ENCODE measurements at places on chromosomes 1 and 21. TPM values are rescaled to one million over a fixed set of nuclear protein-coding genes. Genes with fewer than 3 reads are reported as not detected.

DNA sequence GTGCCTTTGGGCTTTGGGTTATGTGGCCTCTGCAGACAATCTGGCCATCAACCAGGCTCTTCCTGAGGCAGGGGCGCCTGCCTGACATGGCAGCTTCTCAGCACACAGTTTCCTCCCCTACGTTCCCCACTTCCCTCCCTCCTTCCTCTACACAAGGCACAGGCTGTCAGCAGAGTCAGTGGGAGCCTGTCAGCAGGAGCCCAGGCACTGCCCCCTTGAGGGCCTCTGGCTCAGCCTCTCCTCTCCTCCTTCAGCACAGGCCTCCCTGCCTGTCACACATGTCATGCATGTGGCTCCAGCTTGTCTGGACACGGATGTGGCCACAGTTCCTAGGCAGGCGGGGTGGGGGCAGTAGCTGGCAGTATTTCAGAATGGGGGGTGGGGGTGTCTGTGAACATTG is 52.2 kb upstream of the ARTN start:
- no peak overlapping the region for H3K4me3 ChIP-seq
- H3K36me3 ChIP-seq: no peaks in the 10 kb centered on the region
- no peak for DNase-seq
- no peaks in the 10 kb centered on the region for H3K4me1 ChIP-seq
- H3K27ac ChIP-seq: no peak overlapping the region

- no peak for DNase-seq
- H3K36me3 ChIP-seq: no peaks in the 10 kb centered on the region
- H3K4me1 ChIP-seq: peaks cover 1% of the 10 kb centered on the region
- no peak overlapping the region for H3K27ac ChIP-seq
- no peak overlapping the region for H3K4me3 ChIP-seq
Measured at GRCh38 chr1:35126546-35126945, 47.4 kb downstream of the ZMYM1 start.

DNA sequence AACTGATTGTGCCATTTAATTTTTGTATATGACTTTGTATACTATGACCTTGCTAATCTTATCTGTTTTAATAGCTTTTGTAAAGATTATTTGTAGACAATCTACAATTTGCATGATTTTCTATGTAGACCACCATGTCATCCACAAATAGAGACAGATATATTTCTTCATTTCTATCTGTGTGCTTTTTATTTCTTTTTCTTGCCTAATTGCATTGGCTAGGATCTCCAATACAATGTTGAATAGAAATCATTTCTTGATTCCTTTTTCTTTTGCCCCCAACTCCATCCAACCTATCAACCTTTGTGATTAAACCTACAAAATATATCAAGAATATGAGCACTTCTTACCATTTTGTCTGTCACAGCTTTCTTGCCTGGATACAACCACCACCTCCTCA is 232.6 kb upstream of the POU3F1 start:
- H3K4me3 ChIP-seq: no peak overlapping the region
- no peak for DNase-seq
- H3K27ac ChIP-seq: no peak overlapping the region
- no peaks in the 10 kb centered on the region for H3K4me1 ChIP-seq
- peaks cover under 1% of the 10 kb centered on the region for H3K27me3 ChIP-seq

DNA sequence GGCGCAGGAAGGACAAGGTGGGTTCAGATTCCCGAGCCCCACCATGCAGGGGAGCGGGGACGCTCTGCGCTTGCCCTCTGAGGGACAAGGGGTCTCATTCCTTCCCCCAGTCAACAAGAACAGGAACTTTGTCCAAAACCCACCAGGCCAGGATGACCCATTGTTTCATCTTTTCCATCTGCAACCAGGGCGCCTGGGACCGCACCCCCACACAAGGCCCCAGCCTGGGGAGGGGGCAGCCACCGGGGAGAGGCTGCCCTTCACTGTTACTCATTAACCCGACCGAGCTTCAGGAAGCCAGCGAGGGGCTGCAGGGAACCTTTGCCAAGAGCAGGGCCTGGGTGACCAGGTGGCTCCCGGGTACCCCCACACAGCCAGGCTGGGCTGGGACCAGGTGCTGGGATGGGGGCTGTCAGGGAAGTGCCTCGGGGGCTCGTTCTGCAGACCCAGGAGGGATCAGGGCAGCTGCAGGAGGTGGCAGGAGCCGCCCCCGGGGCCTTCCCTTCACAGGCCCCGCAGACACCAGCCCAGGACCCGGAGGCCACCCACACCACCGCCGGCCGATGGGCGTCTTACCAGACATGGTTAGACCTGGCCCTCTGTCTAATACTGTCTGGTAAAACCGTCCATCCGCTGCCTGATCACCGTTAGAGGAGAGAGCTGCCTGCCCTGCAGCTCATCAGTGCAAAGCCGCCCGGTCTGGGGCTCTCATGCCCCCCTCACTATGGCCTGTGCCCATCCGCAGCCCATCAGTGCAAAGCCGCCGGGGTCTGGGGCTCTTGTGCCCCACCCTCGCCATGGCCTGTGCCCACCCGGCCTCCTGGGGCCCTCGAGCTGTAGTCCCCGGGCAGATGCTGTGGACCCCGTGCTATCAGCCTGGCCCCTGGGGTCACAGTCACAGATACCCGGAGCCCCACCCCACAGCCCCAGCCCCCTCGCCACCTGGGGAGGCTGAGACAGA is 4.9 kb upstream of the TTLL10 start:
- no peaks in the 10 kb centered on the region for H3K36me3 ChIP-seq
- H3K4me1 ChIP-seq: peaks cover 22% of the 10 kb centered on the region
- DNase-seq: no peak
- H3K4me3 ChIP-seq: no peak overlapping the region
- peaks cover 4% of the 10 kb centered on the region for H3K27me3 ChIP-seq

DNA sequence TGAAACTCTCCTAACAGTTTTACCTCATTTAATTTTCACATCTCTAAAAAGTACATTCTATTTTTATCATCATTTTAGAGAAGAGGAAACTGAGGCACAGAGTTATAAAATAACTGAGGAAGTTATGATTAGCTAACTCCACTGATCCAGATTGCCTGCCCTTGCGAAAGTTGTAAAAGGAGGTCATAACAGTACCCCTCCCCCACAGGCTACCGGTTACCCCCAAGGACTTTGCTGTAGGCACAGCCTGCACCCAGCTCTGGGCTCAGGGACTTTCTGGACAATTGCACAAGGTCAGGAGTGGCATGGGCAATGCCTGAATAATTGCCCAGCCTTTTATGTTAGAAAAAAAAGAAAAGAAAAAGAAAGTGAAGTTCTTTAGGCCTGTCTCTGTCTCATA is 22.7 kb downstream of the PIGM start:
- no peak for DNase-seq
- no peak overlapping the region for H3K4me3 ChIP-seq
- no peaks in the 10 kb centered on the region for H3K36me3 ChIP-seq
- no peak overlapping the region for H3K27ac ChIP-seq
- H3K4me1 ChIP-seq: no peaks in the 10 kb centered on the region

DNA sequence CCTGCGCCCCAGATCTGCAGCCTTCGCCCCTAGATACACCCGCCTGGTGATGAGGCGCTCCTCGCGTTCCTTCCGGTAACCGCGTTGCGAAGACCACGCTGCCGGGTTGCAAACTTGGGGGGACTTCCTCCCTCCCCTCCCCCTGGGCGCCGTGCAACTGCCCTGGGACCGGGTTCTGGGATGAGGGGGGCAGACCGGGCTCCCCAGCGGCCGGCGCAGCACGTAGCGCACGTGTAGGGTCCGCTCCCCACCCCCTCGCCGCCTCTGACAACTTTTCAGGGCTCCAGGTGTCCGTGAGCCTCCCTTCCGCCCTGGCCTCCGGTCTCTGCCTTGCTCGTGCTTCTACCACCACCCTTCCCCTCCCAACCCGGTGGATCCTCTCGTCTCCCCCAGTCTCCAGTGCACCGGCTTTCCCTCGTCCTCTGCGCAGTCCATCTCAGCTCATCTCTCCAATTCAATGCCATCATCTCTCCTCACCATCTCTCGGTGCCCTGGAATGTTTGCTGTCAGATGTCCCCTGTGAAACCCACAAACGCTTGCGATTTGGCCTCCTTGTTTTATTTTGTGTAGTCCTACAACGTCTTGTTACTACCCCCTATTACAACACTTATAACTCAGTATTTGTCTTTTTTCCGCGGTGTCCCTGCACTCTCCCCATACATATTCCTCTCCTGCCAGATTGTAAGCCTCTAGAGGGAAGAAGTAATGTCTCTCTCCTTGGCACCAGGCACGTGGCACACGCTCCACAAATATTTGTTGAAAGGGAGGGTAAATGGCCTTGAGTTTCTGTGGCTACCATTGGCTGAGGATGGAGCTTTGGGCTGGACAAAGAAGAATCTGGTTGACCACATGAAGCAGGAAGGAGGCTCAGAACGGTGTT is 782 bp downstream of the PCAT6 start:
- DNase-seq: peak; percentile 53
- peak overlapping the region; percentile 74 for H3K27ac ChIP-seq
- peak overlapping the region; percentile 98 for H3K4me3 ChIP-seq
- H3K36me3 ChIP-seq: peaks cover 3% of the 10 kb centered on the region
- H3K27me3 ChIP-seq: peaks cover 31% of the 10 kb centered on the region

GRCh38 chr1:154352581-154353459 is 27.5 kb downstream of the ATP8B2 start:
- peak overlapping the region; percentile 62 for H3K27ac ChIP-seq
- peaks cover 38% of the 10 kb centered on the region for H3K4me1 ChIP-seq
- peak overlapping the region; percentile 53 for H3K4me3 ChIP-seq
- H3K36me3 ChIP-seq: peaks cover 30% of the 10 kb centered on the region
- H3K27me3 ChIP-seq: peaks cover 2% of the 10 kb centered on the region

DNA sequence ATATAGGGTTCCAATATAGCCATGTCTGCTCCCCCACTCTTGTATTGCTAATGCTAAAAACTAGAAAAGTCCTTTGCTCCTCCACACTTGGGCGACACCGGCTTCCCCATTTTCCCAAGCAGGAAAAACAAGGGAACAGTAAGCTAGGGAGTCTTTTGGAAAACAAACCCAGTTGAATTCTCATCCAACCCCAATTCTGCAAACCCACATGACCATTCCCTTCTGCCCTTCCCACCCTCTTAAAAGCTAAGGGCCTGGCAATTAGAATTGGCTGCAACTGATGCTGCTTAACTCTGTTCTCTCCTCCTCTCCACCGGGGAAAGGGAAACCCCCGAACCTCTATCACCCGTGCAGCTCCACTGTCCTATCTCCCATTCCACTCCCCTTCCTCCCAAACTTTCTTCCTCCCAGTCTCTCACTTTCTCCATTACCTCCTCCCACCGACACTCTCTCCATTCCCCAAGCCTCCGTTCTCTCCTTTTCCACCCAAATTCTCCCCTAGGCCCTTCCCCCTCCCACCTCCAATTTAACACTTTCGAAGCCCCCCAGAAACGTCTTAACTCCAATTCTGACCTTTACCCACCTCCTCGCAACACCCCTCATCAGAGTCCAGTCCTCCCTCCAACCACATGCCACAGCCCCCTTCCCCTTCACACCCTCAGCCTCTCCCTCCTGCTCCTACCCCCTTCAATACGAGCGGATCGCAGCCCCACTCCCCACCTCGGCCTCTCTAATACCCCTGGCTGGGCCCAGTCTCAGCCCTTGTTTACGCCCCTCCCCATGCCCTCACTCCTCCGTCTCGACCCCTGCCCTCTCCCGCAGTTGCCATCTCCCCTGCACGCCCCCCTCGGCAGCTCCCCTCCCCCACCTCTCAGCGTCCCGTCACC is 701 bp downstream of the DEDD start:
- peaks cover 52% of the 10 kb centered on the region for H3K4me1 ChIP-seq
- H3K27ac ChIP-seq: no peak overlapping the region
- peaks cover 47% of the 10 kb centered on the region for H3K36me3 ChIP-seq
- no peaks in the 10 kb centered on the region for H3K27me3 ChIP-seq
- no peak overlapping the region for H3K4me3 ChIP-seq
- no peak for DNase-seq

DNA sequence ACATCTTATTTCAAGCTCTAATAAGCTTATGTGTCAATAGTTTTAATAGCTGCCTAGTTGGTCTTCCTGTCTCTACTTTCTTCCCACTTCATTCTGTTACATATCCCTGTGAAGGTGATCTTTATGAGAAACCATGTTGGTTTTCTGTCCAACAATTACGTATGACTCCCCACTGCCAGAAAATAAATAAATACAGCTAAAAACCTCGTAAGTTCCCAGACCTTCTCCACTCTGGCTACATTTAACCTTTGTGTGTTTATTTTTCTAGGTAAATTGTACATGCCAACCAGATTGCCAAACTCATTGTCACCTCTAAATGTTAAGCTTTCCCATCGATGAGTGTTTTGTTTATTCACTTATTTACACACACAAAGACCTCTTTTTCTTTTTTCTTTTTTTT is 147.2 kb downstream of the CRB1 start:
- DNase-seq: no peak
- H3K4me1 ChIP-seq: no peaks in the 10 kb centered on the region
- no peaks in the 10 kb centered on the region for H3K36me3 ChIP-seq
- no peak overlapping the region for H3K27ac ChIP-seq
- no peak overlapping the region for H3K4me3 ChIP-seq

- H3K4me3 ChIP-seq: no peak overlapping the region
- H3K4me1 ChIP-seq: peaks cover 20% of the 10 kb centered on the region
- no peak for DNase-seq
- H3K36me3 ChIP-seq: no peaks in the 10 kb centered on the region
- H3K27ac ChIP-seq: no peak overlapping the region
Measured at GRCh38 chr1:243477731-243478290, 222.0 kb downstream of the SDCCAG8 start.

The CELA3A gene
- not detected for total RNA-seq

DNA sequence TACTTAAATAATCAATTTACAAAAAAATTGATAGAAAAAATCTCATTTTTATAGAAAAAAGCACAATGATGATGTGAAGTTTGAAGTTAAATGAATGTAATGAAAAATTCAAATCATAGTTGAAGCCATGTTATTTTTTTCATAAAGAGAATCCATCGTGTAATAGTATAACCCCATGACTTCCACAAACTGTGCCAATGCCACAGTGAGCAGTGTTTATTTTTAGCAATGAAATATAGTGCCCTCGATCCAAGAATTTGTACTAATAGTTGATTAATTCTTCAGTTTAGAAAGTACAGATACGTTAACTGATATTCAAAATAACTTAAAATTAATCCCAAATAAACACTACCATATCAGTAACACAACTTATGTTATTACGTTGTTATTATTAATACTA is 225.9 kb downstream of the PTPRC start:
- no peak overlapping the region for H3K27ac ChIP-seq
- no peak for DNase-seq
- H3K36me3 ChIP-seq: peaks cover 2% of the 10 kb centered on the region
- no peaks in the 10 kb centered on the region for H3K4me1 ChIP-seq
- H3K4me3 ChIP-seq: no peak overlapping the region

GRCh38 chr1:56788102-56788501 is 31.1 kb downstream of the FYB2 start:
- no peaks in the 10 kb centered on the region for H3K36me3 ChIP-seq
- no peak overlapping the region for H3K4me3 ChIP-seq
- H3K4me1 ChIP-seq: no peaks in the 10 kb centered on the region

The CFHR3 gene
- total RNA-seq: not detected
